ENCODE measurements at places on chromosomes 11 and 22.
A peak's percentile ranks its signal among the peaks of the same experiment; 100 is the strongest.

DNA sequence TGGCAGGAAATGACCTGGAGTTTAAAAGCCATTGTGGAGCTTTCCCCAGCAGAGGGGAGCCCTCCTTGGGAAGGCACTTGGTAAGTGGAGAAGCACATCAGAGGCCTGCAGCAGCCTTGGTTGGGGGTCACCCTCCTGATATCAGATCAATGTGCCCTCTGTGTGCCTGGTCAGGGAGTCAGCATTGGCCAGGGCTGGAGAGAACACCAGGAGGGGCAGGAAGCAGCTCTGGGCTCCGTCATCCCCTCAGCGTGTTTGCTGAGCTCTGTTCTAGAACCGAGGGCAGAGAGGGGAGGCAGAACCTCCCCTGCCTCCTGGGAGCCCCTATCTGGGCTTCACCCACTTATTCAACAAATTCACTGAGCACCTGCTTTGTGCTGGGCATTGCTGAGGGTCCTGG, 846.0 kb downstream of the TBC1D22A start:
- no peak for DNase-seq

GRCh38 chr11:43835104-43835503, 45.5 kb upstream of the ALKBH3 start:
- no peak for DNase-seq

DNA sequence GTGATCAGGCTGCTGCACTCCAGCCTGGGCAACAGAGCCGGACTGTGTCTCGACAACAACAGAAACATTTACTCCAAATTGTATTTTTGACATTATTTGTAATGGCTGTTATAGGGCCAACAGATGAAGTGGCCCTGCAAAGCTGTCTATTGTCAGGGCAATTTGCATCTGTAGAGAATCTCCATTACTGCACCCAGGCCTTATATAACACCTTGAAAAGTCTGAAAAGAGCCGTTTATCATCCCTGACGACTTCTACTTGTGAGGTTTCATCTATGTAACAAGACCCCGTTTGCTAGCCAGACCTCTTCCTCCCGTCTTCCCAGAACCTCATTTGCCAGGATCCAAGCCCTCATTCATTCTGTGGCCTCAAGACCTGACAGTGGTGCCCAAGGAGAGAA, 9.1 kb upstream of the CTTN start:
- DNase-seq, result no peak

DNA sequence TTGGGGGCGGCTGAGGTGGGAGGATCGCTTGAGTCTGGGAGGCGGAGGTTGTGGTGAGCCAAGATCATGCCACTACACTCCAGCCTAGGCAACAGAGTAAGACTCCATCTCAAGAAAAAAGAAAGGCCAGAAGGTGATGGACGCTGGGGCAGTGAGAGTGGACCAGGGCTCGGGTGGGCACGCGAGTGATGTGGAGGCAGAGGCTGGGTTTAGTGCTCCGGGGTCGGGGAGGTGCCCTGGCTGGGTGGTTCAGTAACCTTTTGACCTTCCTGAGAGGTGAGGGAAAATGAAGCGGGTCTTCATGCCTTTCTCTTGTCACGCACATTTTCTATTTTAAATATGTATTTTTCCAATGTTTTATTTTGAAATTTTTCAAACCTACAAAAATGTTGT, 45.1 kb downstream of the ST14 start:
- no peak for DNase-seq

DNA sequence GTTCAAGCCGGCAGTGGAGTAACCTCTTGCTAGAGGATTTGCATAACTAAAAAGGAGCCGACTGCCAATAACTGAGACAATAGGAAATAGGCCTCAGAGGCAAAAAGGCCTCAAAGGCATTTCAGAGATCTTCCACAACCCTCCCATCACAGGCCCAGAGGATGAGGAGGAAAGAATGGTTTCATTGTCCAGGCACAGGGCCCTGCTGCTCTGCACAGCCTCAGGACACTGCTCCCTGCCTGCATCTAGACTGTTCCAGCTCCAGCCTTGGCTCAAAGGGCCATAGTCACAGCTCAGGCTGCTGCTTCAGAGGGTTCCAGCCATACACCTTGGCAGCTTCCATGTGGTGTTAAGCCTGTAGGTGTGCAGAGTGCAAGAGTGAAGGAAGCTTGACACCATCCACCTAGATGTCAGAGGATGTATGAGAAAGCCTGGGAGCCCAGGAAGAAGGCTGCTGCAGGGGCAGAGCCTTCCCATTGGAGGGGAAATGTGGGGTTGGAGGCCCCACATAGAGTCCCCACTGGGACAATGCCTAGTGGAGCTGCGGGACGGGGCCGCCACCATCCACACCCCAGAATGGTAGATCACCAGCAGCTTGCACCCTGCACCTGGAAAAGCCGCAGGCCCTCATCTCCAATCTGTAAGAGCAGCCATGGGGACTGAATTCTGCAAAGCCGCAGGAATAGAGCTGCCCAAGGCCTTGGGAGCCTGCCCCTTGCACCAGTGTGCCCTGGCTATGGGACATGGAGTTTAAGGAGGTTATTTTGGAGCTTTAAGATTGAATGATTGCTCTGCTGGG, 8.2 kb upstream of the LRP5 start:
- DNase-seq, result no peak

GRCh38 chr11:81570669-81571068, 1163.0 kb downstream of the FAM181B start:
- DNase-seq, result no peak

DNA sequence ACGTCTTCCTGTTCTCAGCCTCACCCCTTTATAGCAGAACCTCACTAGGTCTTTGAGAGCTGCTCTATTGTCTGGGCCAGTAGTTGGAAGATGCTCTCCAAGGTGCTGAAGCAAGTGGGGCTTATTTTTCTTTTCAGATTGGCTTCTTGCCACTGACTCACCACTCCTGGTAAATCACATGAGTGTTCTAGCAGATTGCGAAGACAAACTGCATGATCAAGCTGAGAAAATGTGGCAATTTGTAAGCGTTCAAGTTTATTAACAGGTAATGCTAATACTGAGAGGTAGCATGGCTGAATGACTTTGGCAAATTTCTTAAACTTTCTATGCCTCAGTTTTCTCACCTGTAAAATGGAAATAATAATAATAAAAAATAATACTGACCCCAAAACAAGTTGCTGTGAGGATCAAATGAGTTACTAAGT, 59.2 kb downstream of the CACNG2 start:
- DNase-seq, result peak; percentile 15

DNA sequence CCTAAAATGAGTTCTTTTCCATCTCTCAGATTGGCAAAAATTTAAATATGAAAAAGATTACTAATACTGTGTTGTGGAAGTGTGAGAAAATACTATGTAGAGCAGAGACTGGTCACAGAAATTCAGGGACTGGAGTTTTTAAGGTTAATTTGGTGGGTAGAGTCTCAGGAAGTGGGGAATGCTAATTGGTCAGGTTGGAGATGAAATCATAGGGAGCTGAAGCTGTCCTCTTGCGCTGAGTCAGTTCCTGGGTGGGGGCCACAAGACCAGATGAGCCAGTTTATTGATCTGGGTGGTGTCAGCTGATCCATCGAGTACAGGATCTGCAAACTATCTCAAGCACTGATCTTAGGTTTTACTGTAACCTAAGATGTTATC, 29.4 kb upstream of the TMEM86A start:
- DNase-seq, result peak; percentile 35
